ENCODE measurements at places on chromosomes 13 and 19. TPM values are rescaled to one million over a fixed set of nuclear protein-coding genes. Genes with fewer than 3 reads are reported as not detected.

The PDE4C gene
- total RNA-seq: 5.3 TPM

The ADPRHL1 gene
- total RNA-seq: 20.1 TPM

The PALM gene
- 74.6 TPM for total RNA-seq

The ZNF177 gene
- total RNA-seq: 7.1 TPM

The RGCC gene
- 33.2 TPM for total RNA-seq

The ITGBL1 gene
- 2.6 TPM for total RNA-seq

The ZNF112 gene
- total RNA-seq: 11.9 TPM

The ENOX1 gene
- total RNA-seq: 10.1 TPM

The C19orf85 gene
- total RNA-seq: not detected

The PSG1 gene
- not detected for total RNA-seq

The SLC10A2 gene
- total RNA-seq: 0.12 TPM

The THOP1 gene
- 64.0 TPM for total RNA-seq

The HCN2 gene
- 0.53 TPM for total RNA-seq

The PEX11G gene
- total RNA-seq: 4.7 TPM

The MCF2L gene
- 40.5 TPM for total RNA-seq

The ELSPBP1 gene
- not detected for total RNA-seq

The DAND5 gene
- not detected for total RNA-seq

The NLRP7 gene
- 0.06 TPM for total RNA-seq

The STOML3 gene
- not detected for total RNA-seq

The ZNF260 gene
- 90.9 TPM for total RNA-seq

The C5AR1 gene
- 8.3 TPM for total RNA-seq

The ZNF600 gene
- total RNA-seq: 3.6 TPM

The OSCAR gene
- 1.3 TPM for total RNA-seq

The VSTM2B gene
- 0.18 TPM for total RNA-seq

The ERICH6B gene
- total RNA-seq: not detected

The DOCK6 gene
- total RNA-seq: 69.7 TPM

The SMG9 gene
- total RNA-seq: 23.2 TPM

The MED26 gene
- total RNA-seq: 6.7 TPM

The ANGPTL8 gene
- 2.6 TPM for total RNA-seq

The ZGLP1 gene
- total RNA-seq: 6.8 TPM

The DHPS gene
- 85.2 TPM for total RNA-seq

The CLEC17A gene
- 1.3 TPM for total RNA-seq

The ZNF649 gene
- total RNA-seq: 19.7 TPM

The TTC9B gene
- not detected for total RNA-seq

The ZSWIM9 gene
- 9.8 TPM for total RNA-seq

The XRCC1 gene
- 22.9 TPM for total RNA-seq

The SEMA6B gene
- total RNA-seq: 6.4 TPM

The ZNF100 gene
- 12.1 TPM for total RNA-seq

The URAD gene
- total RNA-seq: not detected

The ACER1 gene
- not detected for total RNA-seq

The KRTDAP gene
- total RNA-seq: not detected

The PRODH2 gene
- 14.4 TPM for total RNA-seq

Data from metanephros (tissue), 2 donors.